NCI-H526 (cell line): ENCODE measurements at places on chromosomes 4 and X.

GRCh38 chr4:155763551-155763950 is 4.7 kb downstream of the GUCY1B1 start:
- no peak for DNase-seq

- no peak for DNase-seq
These were observed 38.7 kb downstream of the TFDP3 start for GRCh38 chrX:133179500-133179899.

- DNase-seq, result no peak
These were observed 307.2 kb downstream of the DACH2 start for GRCh38 chrX:86455495-86455894.

DNA sequence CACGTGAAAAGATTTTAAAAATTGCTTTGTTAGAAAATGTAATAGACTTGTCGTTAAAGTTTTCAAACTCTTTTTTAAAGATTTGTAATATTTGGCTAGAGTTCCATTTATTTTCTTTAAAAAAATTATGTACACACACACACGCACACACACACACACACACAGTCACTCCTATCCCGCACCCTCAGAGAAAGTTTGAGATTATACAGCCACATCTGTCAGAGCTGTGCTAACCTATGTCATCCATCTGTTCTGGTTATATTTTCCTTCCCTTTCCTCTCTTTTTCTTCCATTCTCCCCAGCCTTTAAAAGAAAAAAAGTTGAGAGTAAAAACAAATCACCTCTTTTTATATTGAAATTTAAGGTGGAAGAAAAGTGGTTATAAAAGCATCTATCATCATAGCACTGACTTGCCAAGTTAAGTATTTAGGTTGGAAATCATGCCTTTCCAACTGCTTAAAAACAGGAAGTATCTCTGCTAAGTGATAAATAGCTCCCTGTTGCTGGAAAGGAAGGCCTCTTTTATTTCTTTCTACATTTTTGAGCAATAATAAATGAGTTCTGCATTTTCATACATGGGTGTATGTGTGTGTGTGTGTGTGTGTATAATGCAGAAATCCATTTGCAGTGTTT is 163.3 kb upstream of the SPRY1 start:
- no peak for DNase-seq

DNA sequence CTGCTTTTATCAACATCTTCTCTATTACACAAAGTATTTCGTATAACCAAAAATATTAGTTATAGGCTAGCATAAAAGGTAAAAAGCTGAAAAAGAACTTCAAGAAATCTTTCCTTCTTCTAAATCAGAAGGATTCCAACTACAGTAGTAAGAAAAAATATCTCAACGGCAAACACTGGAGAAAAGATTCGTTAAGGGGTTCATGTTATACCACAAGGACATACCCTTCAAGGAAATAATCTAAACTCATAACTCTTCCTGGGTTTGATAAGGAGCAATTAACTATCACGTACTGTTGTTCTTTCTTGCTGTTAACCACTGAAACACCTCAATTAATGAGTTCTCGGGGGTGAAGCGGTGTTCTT is 1.5 kb downstream of the SMIM14 start:
- DNase-seq, result no peak

GRCh38 chr4:141933978-141934377 is 297.6 kb downstream of the IL15 start:
- DNase-seq, result no peak

DNA sequence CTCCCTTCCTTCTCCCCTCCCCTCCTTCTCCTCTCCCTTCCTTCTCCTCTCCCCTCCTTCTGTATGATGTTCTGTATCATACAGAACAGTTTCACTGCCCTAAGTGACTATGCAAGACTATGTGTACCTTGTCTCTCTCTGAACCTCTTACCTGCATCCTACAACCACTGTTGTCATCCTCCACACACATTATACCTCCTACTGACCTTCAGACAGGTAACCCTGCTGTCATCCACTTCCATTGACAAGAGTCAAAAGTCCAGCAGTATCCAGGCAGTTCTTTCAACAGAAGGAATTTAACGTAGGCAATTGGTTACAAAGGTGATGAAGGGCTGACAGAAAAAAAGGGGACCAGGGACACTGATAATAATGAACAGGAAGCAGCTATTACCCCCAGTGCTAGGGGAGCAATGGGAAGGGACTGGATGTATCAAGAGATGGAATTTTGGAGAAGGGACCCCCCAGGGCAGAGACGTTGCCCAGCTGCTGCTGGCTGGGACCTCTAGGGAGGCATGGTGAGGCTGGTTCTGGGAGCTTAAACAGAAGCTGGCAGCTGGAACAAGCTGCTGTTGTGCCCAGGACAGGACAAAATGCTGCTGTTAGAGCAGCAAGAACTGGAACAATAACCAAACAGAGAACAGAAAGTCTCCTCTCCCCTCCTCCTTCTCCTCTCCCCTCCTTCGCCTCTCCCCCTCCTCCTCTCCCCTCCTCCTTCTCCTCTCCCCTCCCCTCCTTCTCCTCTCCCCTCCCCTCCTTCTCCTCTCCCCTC is 84.7 kb downstream of the DCTD start:
- DNase-seq, result no peak

- no peak for DNase-seq
These were observed 20.8 kb downstream of the FAM184B start for GRCh38 chr4:17760626-17761025.

- DNase-seq, result no peak
These were observed 6.4 kb downstream of the DYNLT3 start for GRCh38 chrX:37840931-37841330.

DNA sequence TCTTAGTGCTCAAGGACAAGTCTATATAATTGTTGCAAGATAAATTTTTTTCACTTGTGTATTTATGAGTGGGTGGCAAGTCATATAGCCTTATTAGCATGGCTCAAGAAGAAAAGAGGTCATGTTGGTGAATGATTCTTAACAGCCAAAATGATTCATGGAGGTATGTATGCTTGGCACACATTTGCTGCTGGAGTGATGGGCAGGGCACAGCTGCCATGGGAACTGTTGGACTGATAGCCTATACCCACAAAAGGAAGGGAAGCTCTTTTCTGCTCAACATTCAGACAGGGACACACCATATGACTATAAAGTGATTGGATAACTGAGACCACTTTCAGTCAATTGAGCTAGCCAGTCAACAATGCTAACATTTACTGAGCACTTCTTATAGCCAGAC is 46.8 kb upstream of the PITX2 start:
- no peak for DNase-seq

DNA sequence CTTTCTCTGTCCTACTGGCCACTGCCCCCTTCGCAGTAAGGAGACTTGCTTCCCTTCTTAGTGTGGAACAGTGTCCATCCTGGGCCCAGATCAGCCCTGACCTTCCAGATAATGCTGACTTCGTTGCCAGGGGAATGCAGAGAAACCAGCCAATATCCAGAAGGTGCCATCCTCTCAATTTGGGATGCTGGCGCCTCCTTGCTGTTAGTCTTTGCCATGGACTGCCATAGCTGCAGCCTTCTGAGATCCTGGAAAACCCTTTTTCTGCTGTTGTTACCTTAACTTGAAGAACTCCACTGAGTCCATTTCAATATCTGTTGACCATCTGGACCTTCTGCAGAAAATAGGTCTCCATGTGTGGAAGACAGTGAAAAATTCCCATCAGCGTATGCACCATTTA is 21.8 kb downstream of the RAI2 start:
- DNase-seq, result no peak

- DNase-seq, result no peak
These were observed 22.9 kb downstream of the EXOC1 start for GRCh38 chr4:55876387-55876786.

DNA sequence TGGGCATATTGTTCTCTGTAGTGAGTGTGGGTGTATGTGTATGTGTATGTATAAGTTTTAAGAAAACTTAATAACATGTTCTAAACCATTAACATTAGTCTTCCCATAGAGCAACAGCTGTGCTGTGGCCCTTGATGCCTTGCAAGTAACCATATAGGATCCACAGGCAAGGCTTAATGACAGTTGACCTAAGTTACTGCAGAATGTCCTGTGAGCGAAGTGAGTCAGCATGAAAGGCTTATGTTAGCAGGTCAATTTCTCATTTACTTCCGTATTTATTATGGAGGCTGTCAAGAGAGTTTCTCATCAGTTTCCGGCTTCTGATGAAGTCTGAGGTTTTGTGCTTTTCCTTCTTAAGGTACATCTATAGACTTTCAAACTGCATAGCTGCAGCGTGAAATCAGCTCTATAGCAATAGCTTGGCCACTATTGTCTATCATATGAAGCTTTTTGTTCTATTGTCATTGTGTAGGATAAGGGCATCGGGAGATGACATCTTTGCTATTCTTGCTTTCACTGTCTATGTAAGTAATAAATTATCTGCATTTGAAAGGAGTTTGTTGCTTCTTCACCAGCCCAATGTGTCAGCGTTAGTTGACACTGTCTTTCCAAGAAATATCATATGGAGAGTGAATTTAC is 1153.4 kb upstream of the AGA start:
- DNase-seq, result no peak

GRCh38 chr4:69727926-69728325 is 32.5 kb downstream of the SULT1B1 start:
- no peak for DNase-seq

DNA sequence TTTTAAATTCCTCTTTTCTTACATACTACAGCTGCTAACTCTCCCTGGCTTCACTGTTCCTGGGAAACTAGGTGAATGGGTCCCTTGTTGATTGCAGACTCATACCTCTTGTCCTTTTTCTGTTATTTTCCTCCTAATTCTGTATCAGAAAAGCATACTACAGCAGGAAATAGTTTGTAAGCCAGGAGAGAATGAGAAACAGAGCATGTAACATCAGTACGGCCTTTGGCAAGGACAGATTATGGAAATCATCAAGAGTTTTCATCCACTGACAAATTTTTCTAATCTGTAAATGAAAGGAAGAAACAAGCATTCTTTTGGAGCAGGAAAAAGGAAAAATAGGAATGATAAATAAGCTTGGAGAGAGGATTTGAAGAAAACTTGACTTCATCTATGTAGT is 239.2 kb downstream of the ANTXR2 start:
- no peak for DNase-seq

DNA sequence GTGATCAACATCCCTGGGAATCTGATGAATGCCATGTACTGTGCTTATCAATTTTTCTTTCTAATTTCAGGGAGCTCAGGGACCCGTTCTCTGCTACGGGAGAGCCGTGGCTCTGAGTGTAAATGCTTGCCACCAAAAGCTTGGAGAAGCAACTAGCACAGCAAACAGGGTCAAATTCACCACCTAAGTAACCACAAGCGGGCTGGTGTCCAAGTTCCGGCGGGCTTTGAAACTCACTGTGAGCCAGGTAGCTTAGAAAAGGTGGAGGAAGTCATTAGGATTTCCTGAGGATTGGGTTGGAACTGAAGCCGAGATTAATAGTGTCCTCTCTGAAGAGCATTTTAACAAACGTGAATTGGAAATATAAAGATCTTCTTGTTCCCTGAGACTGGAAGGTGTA is 87.2 kb downstream of the CLDN34 start:
- DNase-seq, result no peak

- DNase-seq, result no peak
These were observed 33.2 kb downstream of the STAG2 start for GRCh38 chrX:123994730-123995129.

- no peak for DNase-seq
These were observed 485.3 kb upstream of the PITX2 start for GRCh38 chr4:111108153-111108552.

DNA sequence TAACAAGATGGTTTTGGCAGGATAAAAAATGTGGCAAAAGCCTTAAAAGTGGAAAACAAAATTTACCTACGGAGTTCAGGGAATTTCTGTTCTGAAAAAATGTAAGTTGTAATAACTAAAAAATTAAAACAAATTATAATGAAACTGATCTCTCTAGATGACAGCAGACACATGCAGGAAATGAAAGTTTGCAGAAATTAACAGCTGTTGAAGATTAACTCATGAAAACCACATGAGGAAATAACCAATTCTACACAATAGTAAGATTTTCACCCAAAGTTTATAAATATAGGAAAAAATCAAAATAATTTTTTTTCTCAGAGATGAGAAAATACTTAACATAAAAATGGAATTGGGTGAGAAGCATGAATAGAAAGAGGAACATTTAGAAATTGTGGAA is 47.5 kb upstream of the UGT2B15 start:
- DNase-seq, result no peak

GRCh38 chrX:28487818-28488217 is 99.4 kb upstream of the IL1RAPL1 start:
- no peak for DNase-seq

DNA sequence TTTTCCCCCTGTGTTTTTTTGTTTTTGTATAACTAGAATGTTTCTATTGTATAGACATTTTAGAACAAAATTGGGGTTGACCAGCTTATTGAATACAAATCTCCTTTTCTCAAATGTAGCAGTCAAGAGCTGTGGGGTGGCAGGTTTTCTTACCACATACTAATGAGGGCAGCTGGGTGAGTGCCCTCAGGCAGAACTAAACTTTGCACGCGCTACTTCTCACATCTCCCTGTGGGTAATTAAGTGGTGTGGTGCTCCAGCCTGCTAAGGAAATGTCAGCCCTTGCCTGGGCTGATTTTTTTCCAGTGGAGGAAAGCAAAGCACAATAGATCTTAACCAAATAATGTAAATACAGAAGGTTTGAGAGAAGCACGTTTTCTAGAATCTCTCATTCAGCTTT is 717.6 kb upstream of the TENM3 start:
- DNase-seq, result peak; percentile 36

DNA sequence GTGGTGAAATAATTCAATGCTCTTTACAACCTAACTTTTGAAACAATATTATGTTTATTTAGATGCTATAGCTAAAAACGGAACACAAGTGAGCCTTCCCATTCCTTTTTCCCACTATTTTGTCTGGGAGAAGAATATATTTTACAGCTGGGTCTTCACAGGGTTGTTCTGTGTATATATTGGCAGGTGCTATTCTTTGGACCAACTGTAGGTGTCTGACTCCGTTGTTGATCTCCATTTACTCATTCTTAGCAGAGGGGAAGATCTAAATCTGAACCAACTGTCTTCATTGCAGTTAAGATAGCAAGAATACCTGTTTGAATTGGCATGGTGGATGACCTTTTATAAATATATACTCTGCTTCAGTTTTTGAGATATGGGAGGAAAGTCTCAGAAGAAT is 257.4 kb downstream of the CFAP299 start:
- no peak for DNase-seq

GRCh38 chr4:141047228-141047884 is 85.9 kb downstream of the RNF150 start:
- DNase-seq, result no peak

GRCh38 chr4:121690001-121690400 is 6.8 kb downstream of the ANXA5 start:
- no peak for DNase-seq
